ENCODE measurements at places on chromosomes 3 and 15.

DNA sequence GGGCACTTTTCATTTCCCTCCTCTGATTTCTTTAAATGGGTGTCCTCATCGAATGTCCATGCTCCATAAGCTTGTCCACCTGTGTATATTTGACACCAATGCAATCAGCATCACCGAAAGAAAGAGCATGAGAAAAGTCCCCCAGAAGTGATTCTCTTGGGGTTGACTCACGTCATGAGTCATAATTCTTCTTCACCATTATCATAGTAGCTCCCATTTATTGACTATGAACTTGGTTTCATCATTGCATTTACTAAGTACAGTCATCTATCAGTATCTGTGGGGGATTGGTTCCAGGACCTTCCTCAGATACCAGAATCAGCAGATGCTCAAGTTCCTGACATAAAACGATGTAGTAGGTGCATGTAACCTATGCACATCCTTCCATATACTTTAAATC, 372.5 kb upstream of the CFAP20DC start:
- no peaks in the 10 kb centered on the region for H3K27me3 ChIP-seq
- H3K4me3 ChIP-seq, result no peak overlapping the region
- H3K36me3 ChIP-seq, result no peaks in the 10 kb centered on the region
- no peak overlapping the region for H3K27ac ChIP-seq

DNA sequence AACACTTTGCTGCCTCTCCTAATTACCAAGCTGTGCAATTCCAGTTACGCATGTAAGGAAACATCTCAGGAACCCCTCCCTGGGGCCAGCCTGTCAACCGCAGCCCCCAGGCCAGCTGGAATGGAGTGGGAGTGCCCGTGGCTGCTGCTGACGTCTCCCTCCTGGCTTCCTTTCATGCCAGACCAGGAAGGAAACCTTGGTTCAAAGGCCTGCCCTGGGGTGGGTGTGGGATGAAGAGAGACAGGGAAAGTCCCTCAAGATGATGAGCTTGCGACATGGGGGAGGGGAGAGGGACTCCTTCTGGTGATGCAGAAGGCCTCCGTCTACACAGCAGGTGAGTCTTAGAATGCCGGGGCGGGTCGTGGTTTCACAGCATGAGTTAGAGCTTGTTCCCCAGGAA, 11.4 kb upstream of the CYP11A1 start:
- no peaks in the 10 kb centered on the region for H3K36me3 ChIP-seq
- H3K27ac ChIP-seq, result no peak overlapping the region
- H3K4me1 ChIP-seq, result no peaks in the 10 kb centered on the region
- DNase-seq, result no peak
- H3K4me3 ChIP-seq, result no peak overlapping the region
- no peaks in the 10 kb centered on the region for H3K27me3 ChIP-seq

DNA sequence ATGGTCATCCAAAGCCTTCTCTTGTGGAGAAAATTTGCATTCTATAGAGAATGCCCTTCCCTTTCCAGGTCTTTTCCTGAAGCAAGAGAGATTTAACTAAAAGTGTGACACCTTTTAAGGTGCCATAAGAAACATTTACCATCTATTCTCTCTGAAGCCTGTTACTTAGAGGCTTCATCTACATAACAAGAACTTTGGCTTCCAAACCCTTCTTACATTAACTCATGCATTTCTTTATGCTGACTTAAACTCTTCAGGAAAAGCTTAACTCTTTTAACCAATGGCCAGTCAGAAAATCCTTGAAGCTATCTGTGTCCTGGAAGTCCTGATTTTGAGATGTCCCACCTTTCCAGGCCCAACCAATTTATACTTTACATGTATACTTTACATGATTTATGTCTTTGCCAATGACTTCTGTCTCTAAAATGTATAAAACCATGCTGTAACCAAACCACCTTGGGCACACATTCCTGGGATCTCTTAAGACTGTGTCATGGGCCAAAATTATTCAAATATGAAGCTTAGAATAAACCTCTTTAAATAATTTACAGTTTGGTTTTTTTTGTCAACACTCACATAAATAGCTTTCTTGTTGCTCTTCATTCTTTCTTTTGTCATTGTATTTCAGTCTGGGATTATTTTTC, 472.6 kb upstream of the NECTIN3 start:
- H3K4me3 ChIP-seq, result no peak overlapping the region
- no peak for DNase-seq
- H3K36me3 ChIP-seq, result no peaks in the 10 kb centered on the region

DNA sequence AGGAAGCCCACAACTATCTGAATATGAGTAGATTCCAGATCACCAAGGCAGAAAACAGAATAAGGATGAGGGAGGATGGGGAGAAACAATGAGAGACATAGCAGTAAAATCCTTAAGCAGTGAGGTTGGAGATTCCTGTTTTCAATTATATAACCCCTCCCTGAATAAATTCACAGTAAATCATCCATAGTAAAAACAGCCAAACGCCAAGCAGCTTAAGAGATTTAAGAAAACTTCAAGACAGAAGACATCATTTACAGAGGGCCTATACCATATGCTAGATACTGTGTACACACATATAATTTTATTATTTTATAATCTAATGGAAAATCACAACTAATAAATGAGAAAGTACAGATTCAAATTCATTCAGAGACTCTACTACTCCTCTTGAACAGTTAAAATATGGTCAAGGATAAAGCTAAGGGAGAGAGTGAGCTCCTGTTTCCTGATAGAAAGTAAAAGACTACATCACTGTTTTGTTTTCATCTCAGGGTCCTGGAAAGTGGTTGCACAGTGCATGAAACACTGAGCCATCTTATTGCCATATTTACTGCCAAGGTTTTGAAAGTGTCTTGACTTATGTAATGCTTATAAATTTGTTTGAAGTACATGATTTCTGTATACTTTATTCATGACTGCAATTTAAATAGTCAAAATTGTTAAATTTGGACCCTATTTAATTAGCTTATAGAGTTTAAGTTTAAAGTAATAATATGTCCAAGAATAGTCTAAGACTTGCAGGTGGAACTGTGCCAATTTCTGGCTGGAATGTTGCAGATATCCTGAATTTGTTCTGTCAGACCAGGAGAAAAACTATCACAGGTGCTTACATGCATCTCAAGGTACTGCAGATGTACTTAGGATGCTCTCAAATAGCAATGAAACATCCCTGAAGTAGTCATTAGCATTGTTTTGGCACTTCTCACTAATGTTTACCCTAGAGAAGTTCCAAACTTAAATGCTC, 141.4 kb downstream of the TBL1XR1 start:
- no peaks in the 10 kb centered on the region for H3K4me1 ChIP-seq
- H3K4me3 ChIP-seq, result no peak overlapping the region
- H3K36me3 ChIP-seq, result peaks cover 5% of the 10 kb centered on the region
- H3K27ac ChIP-seq, result no peak overlapping the region
- H3K27me3 ChIP-seq, result no peaks in the 10 kb centered on the region
- DNase-seq, result no peak
